CD4-positive, alpha-beta T cell treated with Interleukin-17A for 1 hour (primary cell): ENCODE measurements at places on chromosomes 4 and X.

- no peak for DNase-seq
These were observed 101.7 kb upstream of the FRG1 start for GRCh38 chr4:189838821-189839497.

GRCh38 chrX:31819455-31819854 is 747.6 kb upstream of the FTHL17 start:
- no peak for DNase-seq

DNA sequence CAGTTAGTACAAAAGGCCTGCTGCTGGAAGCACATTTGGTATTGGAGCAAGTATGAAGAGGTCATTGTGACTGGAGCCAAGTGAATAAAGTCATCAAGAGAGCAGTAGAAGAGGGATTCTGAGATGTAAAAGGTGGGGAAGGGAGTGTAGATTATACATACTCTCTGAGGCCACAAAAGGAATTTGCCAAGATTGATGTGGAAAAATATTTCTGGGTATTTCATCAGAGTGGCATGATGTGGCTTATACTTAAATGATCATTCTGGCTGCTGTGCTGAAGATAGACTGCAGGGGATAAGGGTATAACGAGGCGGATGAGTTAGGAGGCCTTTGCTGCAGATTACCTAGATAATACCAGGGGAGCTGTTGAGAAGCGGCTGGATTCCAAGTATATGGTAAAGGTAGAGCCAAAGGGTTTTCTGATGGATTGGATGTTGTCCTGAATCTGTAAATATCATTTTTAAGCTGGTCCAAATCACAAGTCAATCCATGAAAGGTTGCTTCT is 231.8 kb upstream of the AGA start:
- DNase-seq: no peak

GRCh38 chr4:82903737-82904136 is 3.2 kb downstream of the THAP9 start:
- DNase-seq: no peak

DNA sequence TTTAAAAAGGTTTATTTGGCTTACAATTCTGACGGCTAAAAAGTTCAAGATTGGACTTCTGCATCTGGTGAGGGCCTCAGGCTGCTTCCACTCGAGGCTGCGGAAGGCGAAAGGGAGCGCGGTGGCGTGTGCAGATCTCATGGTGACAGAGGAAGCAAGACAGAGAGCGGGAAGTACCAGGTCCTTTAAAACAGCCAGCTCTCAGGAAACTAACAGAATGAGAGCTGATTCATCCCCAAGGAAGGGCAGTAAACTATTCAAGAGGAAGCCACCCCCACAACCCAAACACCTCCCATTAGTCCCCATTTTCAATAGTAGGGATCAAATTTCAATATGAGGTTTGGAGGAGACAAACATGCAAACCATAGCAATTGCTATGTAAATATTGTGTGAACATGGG is 2144.2 kb upstream of the AGA start:
- no peak for DNase-seq

GRCh38 chr4:6546681-6547447 is 28.1 kb upstream of the MAN2B2 start:
- peak; percentile 48 for DNase-seq

- DNase-seq: peak; percentile 14
These were observed 315.9 kb downstream of the MAPK10 start for GRCh38 chr4:86043755-86044592.

DNA sequence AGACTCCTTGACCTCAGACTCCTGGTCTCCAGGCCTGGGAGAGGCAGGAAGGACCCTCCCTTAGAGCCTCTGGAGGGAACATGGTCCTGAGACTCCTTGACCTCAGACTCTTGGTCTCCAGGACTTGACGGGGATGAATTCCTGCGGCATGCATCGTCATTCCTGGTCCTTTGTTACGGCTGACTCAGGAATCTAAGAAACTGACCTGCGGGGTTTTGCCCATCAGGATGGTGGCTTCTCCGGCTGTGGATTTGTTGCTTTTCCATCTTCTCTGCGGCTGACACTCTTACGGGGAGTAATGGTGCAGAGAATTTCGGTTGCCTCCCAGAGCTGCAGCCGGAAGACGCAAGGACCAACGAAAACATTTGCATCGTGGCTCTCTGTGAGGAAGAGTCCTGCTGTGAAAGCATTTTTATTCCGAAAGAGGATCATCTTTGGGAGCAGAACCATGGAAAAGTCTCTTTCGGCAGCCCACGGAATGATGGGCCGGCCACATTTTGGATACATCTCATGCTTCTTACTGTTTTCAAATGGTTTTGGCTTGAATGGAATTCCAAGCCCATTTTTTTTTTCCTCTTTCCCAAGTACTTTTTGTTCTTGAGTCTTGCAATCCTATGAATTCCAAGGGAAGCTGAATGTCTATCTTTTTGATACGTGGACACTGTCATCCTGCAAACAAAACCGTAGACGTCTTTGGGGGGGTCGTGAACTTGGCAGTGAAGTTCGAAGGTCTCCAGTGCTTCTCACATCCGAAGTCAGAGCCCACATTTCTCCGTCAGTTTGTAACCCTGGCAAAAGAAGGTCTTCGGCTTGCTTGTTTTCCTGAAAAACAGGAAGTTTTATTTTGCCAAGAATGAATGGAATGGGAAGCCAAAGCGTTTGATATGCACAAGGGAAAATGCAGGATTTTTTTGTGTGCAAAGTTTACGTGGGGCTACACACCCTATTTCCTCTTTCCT is 36.5 kb downstream of the SHOX start:
- no peak for DNase-seq

- no peak for DNase-seq
These were observed 9.3 kb upstream of the CNGA2 start for GRCh38 chrX:151725338-151725614.

DNA sequence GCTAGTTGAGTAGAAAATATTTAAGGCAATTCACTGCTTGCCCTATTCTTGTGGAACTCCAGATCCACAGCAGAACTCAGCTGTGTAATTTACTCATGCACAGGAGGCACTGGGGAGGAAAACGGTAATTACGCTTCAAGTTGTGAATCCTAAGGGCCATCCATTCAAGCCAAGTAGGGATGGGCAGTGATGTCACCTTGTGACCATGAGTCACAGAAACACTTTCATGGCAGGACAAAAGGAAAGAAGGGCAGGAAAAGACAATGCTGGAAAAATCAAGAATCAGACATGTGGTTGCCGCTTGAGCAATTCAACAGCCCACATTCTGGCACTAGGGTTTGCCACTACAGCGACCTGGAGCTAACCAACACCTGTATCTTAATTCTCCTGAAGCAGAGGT is 1.4 kb downstream of the PAQR3 start:
- DNase-seq: no peak

DNA sequence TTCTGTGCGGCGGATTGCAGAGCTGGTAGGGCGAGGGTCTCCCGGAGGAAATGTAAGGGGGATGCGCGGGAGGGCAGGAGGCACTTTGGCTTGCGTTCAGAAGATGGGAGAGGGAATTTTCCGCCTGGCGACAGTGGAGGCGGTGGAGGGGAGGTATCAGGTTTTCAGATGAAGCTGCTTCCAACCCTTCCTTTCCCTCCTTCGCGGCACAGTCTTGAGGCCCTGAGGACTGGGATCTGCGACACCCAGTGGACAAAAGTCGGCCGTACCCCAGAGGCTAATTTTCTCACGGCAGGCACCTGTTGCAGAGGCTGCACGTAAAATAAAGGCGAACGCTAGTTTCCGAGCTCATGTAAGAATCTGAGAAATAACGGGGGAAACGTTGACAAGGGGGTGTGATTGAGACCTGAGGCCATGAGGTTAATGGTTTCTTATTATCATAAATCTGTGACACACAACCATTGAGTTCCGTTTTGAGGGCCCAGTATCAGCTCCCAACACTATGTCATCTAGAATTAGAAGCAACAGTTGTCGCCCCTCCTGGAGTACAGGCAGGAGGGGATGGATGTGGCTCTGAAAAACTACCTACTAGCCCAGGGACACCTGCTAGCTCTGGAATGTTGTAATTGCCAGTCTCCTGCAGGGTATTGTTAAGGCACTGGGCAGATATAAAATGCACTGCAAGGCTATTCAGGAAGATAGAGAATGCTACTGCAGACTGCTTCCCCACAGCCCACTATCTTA is 1.1 kb downstream of the ZCCHC18 start:
- peak; percentile 64 for DNase-seq

- peak; percentile 72 for DNase-seq
These were observed 192.5 kb upstream of the STK26 start for GRCh38 chrX:131830400-131831184.

DNA sequence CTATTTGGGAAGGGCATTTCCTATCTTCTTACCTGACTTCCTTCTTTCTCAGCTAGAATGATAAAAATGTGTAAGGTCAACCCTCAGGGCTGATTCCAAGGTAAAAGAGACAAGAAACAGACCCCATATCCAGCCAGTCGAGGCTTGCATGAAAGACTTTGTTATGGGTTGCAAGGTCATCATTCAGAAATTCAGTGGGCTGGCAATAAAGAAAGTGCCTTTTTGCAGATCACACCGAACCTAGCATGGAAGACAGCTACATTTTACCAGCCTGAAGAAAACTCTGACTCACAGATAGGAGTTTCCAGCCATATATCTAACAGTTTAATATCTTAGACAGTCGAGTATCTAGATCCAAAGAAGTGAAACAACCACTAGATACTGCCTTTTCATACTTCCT is 87.4 kb downstream of the PDGFC start:
- no peak for DNase-seq

DNA sequence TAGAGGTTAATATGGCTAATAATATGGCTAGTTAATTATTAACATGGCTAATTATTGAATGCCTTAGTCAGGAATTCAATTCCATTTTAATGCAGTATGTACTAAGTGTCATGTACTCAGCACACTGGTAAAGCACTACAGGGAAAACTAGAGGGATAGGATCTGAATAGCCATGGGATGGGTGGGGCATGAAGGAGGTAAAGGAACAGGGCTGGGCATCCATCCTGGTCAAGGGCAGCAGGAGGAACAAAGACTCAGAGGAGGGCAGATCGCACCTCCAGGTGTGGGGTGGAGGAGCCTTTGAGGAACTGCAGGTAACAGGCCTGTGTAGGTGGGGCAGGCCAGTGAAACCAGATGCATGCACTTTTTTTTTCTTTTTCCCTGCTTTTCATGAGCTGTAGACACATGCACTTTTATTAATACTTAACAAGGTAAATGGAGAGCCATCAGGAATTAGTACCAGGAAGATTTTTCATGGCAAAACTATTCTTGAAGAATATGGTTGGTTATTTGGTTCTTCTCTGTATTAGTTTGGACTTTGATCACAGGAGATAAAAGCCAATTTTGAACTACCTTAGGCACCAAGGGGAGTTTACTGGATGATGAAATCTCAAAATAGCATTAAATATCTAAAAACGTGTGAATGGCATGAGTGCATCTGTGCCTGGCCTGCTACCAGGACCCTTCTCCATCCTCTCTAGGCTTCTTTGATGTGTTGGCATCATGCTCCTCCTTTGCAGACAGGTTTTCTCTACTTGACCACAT is 88.3 kb downstream of the CC2D2A start:
- DNase-seq: no peak

- no peak for DNase-seq
These were observed 12.5 kb upstream of the IRAK1 start for GRCh38 chrX:154032160-154032559.

DNA sequence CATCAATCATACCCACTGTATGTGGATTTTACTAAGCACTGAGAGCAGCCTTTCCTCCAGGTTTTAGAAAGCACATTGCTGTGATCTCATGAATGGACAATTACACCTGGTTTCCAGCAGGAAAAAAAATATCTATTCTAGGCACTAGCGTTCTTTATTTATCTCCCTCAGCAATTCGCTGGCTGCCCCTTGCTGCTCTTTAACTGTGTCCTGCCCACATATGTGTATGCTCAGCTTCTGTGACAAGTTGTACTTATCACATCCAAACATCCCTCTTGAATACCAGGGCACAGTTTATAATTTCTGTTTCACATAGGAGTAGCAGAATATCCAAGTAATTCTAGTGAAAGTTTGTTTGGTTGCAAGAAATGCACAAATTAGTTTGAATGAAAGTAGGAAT is 146.8 kb downstream of the USP46 start:
- DNase-seq: no peak
